ENCODE measurements at places on chromosomes 6 and 20.

- DNase-seq = no peak
Observed at GRCh38 chr6:166618251-166618650, 8.8 kb downstream of the RPS6KA2 start.

DNA sequence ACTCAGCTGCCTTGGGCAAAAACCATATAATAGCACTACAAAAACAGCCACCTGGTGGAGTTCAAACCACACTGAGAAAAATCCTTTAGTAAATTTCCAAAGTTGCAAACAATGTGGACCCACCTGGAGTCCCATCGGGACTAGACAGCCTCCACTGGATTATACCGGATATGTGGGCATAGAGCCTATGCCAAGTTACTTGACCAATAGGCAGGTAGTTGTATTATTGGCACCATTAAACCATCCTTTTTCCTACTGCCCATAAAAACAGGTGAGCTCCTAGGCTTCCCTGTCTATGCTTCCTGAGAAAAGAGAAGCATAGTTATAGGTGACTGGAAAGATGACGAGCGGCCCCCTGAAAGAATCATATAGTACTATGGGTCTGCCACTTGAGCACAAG is 51.7 kb upstream of the ADGRF4 start:
- DNase-seq = no peak

- no peak for DNase-seq
Observed at GRCh38 chr6:78832091-78832808, 35.1 kb upstream of the IRAK1BP1 start.

- no peak for DNase-seq
Observed at GRCh38 chr6:29676981-29677601, 3.9 kb downstream of the ZFP57 start.

DNA sequence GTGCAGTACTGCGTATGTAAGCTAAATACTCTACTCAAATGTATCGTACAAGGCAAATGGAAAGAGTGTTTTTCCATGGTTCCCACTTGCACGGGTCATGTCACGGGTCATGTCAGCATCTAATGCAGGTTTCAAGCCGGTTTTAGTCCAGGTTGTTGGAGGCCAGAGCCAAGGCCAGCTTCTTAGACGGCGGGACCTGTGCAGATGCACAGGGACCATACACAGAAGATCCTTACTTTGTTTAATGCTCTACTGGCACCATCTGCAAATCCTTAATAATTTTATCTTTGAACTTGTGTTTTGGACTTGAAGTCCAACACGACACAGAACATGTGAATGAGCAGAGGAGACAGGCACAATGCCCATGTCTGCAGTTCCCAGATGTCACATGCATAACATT is 42.7 kb downstream of the SOD2 start:
- DNase-seq = no peak

DNA sequence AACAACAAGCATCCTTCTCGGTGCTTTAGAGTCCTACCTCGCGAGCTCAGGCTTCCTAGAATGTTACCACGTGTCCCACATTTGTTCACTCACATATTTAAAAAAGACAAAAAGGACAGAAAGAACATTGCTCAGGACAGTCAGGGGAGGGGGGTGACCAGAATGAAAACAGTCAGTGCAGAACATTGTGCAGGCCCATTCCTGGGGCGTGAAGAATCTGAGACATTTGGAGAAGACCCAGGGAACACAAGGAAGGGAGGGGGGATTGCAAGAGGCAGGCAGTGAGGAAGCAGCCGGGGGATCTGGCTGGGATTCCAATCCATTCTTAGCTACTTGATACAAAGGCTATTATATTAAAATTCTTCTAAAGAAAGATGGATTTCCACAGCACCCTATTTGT is 270.4 kb upstream of the CITED2 start:
- DNase-seq = no peak

- DNase-seq = peak; percentile 34
Observed at GRCh38 chr6:75563032-75563431, 38.6 kb upstream of the SENP6 start.

All from D341Med (cell line).